ENCODE measurements at places on chromosomes 16 and 17.

- no peak for DNase-seq
Measured at GRCh38 chr16:70700101-70701020, 14.5 kb upstream of the MTSS2 start.

GRCh38 chr16:78097548-78097947, 1.9 kb upstream of the WWOX start:
- no peak for DNase-seq

- no peak for DNase-seq
Measured at GRCh38 chr17:56624309-56624708, 30.8 kb downstream of the NOG start.

- DNase-seq: no peak
Measured at GRCh38 chr16:78137782-78138616, 38.5 kb downstream of the WWOX start.

- no peak for DNase-seq
Measured at GRCh38 chr17:35174835-35175334, 19.3 kb downstream of the SLC35G3 start.

DNA sequence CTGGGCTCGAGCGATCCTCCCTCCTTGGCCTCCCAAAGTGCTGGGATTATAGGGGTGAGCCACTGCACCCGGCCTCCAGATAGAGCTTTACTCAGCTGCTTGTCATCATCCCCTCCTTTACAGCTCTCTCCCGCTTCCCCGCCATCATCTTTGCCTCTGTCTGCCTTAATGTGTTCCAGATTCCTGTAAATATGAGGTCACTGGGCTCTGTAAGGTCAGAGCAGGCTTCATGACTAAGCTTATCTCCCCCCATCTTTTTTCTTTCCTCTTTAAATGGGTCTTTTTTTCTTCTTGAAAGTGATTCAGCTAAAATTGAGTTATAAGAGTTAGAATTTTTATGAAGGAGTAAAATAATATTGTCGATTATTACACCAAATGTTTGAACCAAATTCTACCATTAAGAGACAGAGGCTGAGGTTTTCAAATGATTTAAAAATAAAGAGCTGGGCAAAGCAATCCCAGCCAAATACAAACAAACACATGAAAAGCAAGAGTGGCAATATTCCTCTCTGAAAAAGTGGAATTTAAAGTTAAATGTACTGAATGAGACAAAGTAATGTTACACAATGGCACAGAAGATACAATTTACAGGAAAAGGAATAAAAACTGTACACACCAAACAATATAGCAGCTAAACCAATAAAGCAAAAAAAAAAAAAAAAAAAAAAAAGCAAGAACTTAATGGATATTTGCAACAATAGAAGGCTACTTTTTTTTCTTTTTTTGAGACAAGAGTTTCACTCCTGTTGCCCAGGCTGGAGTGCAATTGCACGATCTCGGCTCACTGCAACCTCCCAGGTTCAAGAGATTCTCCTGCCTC, 62.1 kb downstream of the CRISPLD2 start:
- DNase-seq: peak; percentile 93

GRCh38 chr17:64213995-64214811, 48.9 kb downstream of the TEX2 start:
- no peak for DNase-seq
